ENCODE measurements at places on chromosomes 6 and 20.

DNA sequence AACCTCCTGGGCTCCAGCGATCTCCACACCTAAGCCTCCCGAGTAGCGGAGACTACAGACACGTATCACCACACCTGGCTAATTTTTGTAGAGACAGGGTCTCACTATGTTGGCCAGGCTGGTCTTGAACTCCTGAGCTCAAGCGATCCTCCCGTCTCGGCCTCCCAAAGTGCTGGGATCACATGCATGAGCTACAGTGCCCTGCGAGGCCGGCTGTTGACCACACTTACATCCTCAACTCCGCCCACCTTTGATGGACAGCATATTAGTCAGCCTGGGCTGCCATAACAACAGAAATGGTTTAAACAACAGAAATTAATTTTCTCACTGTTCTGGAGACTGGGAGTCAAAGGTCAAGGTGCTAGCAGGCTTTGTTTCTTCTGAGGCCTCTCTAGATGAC is 107.7 kb downstream of the JPH2 start:
- no peak for DNase-seq

DNA sequence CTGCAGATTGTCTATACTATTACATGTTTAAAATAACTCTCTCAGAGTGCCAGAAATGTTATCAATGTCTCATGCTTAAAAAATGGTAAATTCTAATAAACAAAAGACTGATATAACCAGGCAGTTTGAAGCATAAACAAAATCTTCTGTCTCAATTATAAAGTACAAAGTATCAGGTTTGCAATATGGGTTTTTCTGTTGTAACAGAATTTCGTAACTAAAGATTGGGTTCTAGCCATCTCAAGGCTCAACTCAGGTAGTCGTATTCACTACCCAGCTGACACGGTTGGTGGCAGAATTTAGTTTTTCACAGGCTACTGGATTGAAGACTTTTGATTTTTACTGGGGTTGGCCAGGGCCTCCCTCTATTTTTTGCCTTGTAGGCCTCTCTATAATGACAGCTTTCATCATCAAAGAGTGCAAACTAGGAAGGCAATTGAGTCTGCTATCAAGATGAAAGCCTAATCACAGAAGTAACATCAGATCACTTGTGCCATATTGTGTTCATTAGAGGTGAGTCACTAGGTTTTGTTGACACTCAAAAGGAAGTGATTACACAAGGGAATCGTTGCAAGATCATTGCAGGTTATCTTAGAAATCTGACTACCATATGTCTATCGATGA is 3.6 kb downstream of the CYP39A1 start:
- no peak for DNase-seq

DNA sequence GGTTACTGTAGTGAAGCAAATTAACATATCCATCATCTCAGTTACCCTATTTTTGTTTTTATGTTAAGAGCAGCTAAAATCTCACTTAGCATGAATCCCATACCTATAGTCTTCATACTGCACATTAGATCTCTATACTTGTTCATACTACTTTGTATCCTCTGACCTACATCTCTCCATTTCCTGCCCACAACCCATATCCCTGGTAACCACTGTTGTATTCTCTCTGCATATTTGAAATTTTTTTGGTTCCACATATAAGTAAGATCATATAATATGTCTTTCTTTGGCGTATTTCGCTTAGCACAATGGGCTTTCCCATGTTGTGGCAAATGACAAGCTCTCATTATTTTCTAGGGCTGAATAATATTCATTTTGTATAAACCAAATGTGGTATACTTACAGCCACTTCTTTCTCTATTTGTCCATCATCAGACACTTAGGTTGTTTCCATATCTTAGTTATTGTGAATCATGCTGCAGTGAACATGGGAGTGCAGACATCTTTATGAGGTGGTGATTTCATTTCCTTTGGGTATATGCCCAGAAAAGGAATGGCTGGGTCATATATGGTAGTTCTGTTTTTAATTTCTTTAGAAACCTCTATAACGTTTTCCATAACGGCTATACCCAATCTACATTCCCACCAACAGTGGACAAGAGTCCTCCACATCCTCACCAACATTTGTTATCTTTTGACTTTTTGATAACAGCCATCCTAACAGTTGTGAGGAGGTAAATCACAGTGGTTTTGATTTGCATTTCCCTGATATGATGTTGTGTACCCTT is 39.8 kb downstream of the BACH2 start:
- no peak for DNase-seq

DNA sequence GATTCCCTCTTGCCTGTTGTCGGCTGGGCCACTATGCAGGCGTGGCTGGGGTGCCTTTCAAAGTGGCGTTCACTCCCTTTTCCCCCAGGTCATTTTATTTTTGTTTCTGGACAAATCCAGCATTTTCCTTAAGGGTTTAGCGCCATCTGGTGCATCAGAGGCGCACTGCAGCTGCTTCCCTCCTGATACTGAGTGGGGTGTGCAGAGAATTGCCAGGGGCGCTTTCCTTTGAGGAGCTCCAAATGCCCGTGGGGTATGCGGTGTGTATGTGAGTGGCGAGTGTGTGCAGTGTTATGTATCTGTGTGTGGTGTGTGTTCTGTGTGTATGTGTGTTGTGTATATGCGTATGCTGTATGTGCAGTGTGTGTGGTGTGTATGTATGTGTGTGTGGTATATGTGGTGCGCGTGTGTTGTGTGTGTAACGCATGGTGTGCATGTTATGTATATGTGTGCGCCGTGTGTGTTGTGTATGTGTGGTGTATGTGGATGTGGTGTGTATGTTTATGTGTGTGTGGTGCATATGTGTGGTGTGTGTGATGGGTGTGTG is 100.1 kb upstream of the AGPAT4 start:
- no peak for DNase-seq

DNA sequence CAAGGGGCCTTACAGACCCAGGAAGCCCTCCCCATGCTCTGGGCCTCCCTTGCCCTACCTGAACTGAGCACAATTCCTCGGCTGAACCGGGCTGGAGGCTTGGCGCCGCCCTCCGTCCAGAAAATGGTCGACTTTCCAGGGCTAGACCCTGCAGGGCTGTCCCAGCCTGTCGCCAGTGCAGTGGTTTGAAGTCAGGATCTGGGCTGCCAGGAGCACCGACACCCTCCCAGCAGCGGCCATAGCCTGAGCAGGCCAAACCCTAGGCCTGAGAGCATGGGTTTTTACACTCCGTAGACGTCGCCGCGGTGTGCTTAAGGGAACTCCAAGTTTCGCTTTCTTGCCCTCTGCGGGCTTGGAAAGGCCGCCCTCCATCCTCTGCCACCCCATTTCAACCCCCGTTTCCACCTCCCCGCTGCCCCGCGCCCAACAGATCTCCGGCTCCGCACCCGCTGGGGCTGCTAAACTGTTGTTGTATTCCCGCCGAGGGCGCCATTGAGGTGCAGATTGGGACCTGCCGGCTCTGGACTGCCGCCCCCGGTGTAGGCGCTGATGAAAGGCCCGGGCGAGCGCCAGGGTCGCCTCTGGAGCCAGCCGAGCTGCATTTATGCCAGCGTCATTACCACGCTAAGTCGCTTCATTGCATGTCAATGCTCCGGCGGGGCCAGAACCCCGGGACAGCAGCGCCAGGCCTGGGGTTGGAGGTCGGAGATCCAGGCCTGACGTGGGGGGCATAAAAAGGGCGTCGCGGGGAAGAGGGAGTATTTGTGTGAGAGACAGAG is 2.2 kb upstream of the TFAP2A start:
- no peak for DNase-seq

DNA sequence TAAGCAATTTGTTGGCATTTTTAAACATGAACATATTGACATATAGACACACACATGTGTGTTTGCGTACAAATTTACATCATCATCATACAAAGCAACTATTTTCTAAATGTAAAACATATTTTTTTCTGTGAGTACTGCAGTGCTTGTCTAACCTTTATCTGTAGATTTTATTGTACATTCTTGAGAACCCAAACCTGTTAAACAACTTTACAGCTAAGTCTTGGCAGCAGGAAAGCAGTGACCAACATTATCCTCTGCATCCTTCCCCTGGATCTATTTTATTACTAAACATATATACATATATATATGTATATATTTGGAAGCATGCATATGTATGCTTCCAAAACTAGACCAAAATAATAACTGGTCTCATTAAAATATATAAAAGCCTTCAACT is 10.4 kb upstream of the PLCB1 start:
- no peak for DNase-seq

GRCh38 chr6:132910759-132911158 is 96.4 kb downstream of the RPS12 start:
- DNase-seq, result no peak

- no peak for DNase-seq
These were observed 55.6 kb downstream of the KCNB1 start for GRCh38 chr20:49426873-49427272.

GRCh38 chr6:54087721-54088120 is 23.5 kb upstream of the MLIP start:
- DNase-seq, result no peak

GRCh38 chr6:143040018-143040417 is 20.7 kb upstream of the AIG1 start:
- no peak for DNase-seq

GRCh38 chr20:42046371-42047085 is 428.4 kb upstream of the CHD6 start:
- no peak for DNase-seq

GRCh38 chr6:46956409-46956808 is 34.7 kb upstream of the ADGRF5 start:
- DNase-seq, result no peak

GRCh38 chr6:139855671-139856311 is 481.3 kb upstream of the CITED2 start:
- DNase-seq, result no peak

DNA sequence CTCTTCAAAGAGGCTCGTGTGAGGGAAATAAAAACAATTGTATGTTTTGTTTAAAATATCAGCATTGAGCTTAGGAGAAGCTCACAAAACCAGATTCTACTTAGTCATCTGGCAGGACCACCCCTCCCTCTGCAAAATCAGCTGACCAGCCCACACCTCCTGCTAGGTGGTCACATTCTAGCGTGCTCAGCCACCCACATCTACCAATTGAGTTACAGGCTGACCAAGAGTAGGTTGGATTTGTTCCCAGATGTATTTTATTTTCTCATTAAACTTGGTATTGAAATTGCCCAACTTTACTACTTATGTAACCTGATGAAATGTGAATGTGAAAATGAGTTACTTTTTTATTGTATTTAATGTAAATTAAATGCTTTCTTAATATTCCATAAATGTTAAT is 56.2 kb downstream of the SLC22A2 start:
- no peak for DNase-seq

GRCh38 chr20:46520976-46521579 is 7.7 kb upstream of the ZNF334 start:
- peak; percentile 8 for DNase-seq

DNA sequence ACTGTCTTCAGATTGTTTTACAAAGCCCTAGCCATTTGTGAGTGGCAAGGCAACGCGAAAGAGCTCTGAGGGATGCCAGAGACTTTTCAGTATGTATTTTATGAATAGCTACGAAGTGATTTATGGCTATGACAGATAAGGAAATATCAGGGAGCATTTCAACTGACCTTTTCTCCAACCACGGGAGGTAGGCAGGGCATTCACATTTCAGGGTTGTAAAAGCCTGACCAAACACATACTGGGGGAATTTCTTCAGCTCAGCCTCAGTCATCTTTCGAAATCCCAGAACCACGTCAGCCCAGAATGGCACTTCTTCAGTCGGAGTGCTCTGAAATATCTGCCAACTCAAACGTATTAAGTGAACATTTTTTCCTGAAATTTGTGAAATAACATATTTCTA is 10.8 kb downstream of the DDO start:
- no peak for DNase-seq

DNA sequence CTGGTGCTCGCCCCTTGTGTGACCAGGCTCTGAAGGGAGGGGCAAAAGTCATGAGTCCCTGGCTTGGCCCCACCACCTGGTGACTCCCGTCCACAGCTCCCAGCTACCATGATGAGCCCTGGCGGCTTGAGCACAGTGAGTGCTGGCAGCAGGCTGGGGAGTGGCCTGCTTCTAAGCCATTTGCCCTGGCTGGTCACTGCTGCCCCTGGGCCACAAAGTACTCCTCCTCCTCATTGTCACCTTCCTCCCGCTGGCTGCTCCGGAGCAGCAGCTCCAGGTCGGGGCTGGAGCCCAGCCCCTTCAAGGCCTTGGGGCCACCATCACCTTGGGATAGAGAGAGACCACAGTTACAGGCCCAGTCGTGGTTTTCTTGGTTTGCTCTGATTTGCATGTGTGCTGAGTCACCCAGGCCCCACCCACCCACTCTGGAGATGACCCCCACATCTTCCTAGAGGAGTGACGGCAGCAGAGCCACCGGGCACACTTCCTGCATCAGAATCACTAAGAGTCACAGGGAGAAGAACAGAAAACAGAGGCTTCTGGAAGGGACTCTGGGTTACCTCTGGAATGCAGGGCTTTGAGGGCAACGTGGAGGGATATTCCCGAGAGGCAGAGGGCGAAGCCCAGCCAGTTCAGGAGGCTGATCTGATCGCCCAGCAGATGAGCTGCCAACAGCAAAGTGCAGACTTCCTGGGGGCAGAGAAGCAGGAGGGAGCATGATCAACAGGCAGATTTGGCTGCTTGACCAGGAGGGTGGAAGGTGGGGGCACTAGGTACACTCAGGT is 42.1 kb upstream of the CDH22 start:
- no peak for DNase-seq

- DNase-seq, result peak; percentile 25
These were observed 38.5 kb downstream of the SOD2 start for GRCh38 chr6:159654483-159655098.

- DNase-seq, result no peak
These were observed 43.0 kb upstream of the SYNCRIP start for GRCh38 chr6:85685713-85686112.

- no peak for DNase-seq
These were observed 56.9 kb downstream of the EYS start for GRCh38 chr6:65650086-65650485.

DNA sequence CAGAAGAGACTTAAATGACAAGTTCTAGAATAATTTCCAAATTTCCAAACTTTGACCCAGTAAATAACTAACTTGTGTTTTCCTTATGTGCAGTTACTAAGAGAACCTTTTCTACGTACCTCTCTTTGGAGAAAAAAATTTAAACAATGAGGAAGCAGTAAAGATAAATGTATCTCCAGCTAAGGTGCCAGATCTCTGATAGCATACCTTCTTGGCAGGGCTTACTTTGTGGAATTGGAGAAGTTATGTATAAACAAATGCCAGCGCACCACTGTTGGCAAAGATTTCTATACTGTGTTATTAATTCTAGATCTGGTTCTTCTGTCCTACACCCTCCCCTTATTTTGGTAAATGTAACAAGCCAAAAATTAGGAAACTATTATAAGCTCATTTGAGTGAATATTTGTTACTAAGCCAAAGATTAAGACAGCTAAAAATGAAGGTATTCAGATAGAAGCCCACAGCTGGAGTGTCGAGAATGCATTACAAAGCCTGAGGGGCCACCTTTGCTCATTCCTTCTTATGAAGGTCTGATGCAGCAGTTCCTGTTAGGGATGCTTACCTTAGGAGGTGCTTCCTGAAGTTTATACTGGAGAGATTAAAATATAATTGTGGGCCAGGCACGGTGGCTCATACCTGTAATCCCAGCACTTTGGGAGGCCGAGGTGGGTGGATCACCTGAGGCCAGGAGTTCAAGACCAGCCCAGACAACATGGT is 373.1 kb upstream of the SOX4 start:
- DNase-seq, result no peak

All from NCI-H446 treated with DMSO at 0.1 percent for 48 hours (cell line).